CD4-positive, alpha-beta T cell (primary cell): ENCODE measurements at places on chromosomes 16 and 17.

DNA sequence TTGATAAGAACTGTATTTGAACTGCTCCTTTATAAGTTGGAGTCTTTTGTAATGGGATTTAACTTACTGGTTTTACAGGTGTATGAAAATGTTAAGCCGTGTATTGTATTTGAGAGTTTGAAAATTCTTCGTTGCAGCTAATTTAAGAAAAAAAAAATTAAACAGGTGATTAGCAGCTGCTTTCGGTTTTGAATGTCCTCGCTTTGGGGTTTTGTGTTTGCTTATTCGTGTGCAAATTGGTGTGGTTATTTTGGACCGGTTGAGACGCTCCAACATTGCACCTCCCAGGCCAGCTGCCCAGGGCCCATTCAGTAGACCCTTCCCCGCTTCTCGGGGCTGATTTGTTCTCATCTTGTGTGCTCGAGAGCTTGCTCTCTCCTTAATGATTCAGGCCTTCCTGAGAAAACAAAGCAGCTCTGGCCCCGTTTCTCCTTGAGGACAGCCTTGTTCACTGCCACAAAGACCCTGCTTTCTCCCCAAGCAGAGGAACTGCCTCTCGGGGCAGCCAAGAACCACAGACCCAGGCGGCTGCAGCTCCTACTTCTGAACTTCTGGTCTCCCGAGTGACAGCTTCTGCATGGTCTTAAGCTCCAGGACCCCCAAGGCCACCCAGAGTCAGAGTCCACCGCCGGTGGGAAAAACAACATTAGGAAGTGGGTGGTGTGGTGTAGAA lies 100.5 kb downstream of the MSI2 start:
- no peak for DNase-seq

DNA sequence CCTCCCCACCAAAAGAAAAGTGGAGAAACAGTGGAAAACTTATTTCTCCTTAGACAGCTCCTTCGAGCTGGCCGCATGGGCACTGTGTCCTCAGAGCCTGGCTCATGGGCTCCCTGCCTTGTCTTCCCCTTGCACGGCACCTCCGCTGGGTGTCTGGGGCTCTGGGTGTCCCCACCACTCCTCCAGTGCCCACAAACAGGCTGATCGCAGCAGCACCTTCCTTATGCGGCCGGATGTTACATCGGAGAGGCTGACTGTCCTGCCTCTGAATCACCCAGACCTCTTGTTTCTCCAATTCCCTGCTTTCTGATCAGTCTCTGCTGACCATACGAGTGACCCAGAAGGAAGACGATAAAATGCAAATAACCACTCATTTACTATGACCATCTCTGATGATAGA lies 121.7 kb downstream of the SLC39A11 start:
- no peak for DNase-seq

DNA sequence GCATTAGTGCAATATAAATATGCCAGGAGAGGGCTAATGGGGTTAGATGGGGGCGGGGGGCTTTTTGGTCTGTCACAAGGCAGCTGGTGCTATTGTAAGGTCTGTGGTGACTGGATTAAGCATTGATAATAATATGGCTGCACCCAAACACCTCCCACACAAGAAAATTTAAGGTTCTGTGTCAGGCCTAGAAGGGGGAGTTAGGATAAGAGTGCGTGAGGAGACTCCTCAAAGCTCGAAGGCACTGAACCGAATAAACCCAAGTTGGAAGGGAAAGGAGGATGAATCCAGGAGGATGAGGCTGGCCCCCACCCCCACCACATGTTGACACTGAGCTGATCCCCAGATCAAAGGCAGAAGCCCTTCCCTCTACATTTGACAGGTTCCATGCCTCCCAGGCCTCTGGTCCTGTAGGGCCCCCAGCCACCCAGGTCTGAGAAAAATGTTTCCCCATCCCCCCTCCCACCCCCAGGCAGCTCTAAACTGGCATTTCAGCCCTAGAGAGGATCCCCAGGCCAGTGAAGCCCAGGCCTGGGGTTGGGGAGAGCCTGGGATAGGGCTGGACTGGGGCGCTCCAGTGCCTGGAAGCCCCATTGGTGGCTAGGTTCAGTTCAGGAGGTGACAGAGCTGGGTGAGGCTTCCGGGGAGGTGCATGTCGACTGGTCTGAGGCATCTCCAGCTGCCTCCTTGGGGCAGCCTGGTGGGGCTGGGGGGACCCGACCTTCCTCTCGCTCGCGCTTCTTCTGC lies 1.7 kb downstream of the HOXB1 start:
- no peak for DNase-seq

DNA sequence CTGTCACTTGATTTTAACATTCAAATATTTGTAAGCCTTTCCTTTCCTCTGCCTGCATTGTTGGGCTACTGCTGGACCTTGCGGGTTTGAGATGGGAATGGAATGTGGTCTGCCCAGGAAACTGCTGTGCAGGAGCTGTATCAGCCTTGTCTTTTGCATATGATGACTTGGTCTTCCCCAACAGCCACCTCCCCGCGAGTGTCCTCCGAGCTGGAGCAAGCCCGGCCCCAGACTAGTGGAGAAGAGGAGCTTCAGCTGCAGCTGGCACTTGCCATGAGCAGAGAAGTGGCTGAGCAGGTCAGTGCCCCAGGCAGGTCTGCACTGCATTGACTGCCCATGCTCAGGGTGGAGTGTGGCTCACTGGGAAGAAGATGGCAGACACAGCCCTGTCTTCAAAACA lies 52.8 kb downstream of the B9D1 start:
- DNase-seq: no peak

- peak; percentile 49 for DNase-seq
These were observed 2.5 kb downstream of the TTLL6 start for GRCh38 chr17:48814504-48814903.

GRCh38 chr16:31265329-31266245 lies 5.8 kb downstream of the ITGAM start:
- DNase-seq: peak; percentile 26

DNA sequence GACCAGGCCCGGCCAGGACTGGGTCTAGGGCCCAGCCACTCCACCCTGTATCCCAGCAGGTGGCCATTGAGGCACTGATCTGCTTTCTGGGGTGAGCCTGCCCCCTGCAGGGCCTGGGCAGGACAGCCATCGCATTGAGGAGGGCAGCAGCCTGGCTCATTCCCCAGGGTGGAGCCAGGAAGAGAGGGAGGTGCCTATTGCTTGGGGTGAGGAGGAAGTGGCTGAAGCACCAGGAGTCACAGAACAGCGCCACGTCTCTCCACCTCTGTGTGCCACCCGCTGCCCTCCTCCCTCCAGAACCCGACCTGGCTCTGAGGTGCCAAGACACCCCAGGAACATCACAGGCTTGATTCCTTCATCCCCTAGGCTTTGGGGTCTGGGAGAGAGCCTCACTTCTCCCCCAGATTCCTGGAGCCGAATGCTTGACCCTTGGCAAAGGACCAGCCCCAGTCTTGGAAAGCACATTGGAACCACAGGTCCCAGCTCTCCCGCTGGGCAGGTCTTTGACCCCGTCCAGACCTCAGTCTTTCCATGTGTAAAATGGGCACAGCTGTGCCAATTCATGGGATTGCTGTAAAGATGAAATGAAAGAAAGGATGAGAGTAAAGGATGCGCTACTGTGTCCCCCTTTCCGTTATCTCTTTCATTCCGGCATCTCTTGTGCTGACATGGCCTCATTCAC lies 7.2 kb upstream of the KRT36 start:
- DNase-seq: peak; percentile 55

- DNase-seq: no peak
These were observed 162.5 kb downstream of the MAF start for GRCh38 chr16:79437764-79438751.

- DNase-seq: no peak
These were observed 187.6 kb downstream of the RGS9 start for GRCh38 chr17:65324611-65325342.

DNA sequence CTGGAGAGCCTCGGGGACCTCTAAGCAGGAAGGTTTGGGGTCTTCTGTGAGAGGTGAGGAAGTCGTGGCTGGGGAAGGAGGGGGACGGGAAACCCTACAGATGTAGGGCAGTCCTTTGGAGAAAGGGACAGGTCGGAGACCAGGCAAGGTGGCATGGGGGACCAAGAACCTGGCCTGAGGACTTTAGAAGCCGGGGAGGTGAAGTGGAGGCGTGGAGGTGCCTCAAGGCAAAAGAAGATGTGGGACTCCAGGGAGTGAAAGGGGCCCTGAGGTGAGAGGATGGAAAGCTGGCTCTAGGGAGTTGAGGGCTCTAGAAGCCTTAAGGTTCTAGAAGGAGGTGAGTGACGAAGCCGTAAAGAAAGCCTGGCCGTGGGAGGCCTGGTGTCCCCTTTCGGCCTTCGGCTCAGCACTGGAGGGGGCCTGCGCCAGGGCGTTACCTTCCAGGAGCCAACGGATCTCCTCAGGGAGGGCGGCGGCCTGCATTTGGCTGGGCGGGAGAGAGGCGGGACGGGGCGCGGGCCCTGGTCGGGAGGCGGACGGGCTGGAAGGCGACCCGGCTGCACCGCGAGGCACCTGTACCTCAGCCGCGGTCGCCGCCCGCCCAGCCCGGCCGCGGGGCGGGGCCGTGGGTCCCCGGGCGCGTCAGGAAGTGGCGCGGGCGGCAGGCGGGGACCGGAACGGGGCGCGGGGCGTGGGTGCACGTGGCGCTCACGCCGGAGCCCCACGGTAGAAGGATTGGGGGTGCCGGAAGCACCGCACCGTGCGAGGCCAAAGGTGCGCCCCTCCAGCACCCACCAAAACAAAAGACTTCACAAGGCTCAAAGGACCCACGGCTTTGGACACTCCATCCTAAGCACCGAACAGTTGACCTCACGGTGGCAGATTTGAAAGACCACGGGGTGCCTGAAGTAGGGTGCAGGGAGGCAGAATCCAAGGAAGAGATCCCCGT lies at the start of gene SKAP1:
Gene SKAP1 (minus strand): TSS at position 577 of the 949 bp plus-strand sequence.
- DNase-seq: peak; percentile 86

DNA sequence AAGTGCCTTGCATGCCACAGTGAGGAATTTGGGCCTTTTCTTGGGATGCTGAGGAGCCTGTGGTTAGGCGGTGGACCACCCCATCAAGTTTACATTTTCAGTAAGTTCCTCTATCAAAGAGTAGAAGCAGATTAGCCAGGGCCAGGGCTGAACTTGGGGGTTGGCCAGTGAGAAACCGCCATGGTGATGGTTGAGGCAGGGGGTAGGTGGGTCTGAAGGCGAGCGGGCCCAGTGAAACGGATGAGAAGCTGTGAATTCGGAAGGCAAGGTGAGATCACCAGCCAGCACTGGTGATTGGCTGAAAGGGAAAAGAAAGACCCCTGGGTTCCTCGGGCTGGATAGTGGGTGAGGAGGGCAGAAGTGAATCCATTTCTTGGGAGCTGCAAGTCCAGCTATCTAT lies 311.4 kb downstream of the CBLN1 start:
- DNase-seq: no peak

DNA sequence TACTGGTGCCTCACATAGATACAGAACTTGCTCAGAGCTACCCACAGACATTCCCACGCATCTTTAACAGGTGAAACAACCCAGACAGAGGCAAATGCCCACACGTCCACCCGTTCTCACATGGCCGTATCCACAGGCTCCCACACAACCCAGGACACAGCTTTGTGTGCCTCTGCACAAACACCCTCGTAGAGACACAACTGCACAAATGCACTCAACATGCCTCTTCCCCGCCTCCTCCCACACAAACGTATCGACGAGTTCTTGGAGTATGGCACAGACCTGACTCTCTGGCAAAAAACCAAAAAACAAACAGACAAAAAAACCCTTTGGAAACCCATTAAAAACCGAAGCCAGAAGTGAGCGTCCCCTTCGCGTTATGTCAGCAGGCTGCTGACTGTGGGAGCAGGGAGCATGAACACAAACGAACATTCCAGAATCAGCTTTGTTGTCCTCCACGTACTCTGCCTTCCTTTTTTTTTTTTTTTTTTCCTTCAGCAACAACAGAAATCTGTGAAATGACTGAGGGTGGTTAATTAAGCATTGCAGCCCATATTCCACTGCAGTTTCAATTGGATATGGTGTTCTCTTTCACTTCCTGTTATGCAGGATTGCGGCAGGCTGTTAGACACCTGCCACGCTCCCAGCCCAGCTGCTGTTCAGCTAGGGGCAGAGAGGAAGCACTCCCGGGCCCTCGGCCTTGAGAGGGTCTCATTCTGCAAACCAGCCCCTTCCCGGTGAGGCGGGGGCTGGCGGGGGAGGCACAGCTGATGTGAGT lies 313.7 kb downstream of the MAF start:
- DNase-seq: peak; percentile 12

DNA sequence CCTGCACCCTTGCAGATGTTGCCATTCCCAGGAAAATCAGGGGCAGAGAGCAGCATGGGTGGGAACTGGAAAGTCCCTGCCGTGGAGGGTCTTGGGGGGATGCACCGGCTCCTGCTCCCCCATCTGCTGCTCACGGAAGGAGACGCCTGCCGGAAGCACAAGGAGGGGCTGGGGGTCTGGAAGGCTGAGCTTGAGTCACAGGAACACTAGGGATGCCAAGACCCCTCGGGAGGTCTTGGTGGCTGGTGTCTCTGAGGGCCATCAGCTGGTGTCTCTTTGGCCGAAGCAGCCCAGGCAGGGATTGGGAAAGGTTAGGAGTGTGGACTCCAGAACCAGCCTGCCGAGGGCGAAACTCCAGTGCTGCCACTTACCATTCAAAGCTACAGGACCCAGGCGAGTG lies 29.4 kb upstream of the GNA13 start:
- no peak for DNase-seq

- no peak for DNase-seq
These were observed 8.8 kb downstream of the CTNS start for GRCh38 chr17:3645310-3645709.

- no peak for DNase-seq
These were observed 106.8 kb downstream of the BRIP1 start for GRCh38 chr17:61756561-61756960.

GRCh38 chr17:70086516-70086915 lies 11.5 kb downstream of the KCNJ16 start:
- DNase-seq: no peak

DNA sequence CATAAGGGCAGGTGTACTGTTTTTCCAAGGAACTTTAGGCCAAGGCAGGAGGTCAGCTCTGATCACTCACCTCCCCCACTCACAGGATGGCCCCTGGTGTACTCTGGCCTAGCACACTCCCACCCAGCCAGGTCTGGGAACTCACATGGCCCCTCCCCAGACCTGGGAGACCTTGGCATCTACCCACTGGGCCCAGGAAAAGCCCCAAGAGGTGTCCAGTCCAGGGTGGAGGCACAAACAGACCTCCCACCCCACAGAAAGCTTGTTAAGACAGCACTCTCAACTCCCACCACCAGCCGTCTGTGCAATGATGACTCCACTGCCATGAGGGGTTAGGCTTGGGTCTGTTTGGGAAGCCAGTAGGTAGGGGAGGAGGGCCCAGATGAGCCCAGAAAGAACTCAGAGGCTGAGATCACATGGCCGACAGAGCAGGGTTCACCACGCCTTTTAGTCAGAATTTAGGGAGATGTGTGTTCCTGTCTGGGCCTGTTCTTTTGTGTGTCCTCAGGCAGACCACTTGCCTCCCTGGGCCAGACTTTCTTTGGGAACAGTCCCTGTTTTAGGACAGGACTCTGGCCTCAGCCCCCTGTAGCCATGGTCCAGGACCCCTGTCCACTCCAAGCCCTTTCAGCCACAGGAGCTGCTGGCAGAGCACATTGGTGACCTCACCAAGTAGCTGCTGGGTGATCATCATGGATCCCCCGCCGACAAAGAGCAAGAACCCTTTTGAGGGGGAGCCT lies 12.1 kb upstream of the CBFB start:
- no peak for DNase-seq
